ENCODE measurements at places on chromosomes 13 and 19.

DNA sequence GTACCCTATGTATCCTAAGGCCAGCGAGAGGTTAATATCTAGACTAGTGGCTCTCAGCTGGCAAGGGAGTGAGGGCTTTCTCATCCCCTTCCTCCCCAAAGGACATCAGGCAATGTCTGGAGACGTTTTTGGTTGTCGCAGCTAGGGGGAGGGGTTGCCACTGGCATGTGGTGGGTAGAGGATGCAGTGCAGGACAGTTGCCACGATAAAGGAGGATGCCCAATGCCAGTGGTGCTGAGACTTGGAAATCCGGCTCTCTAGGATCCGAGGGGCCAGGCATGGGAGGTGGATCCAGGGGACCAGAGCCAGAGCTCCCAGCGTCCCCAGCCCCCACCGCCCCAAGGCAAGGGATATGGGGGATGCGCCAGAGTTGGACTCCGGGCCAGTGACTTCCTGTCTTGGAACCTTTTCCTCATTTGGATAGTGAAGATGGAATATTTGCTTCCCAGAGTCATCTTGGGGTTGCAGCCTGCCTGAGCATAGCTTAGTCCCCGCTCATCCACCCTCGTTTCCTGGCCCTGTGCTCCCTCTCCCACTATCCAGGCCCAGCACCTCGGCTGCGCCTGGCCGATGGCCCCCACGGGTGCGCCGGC is 4.9 kb downstream of the SSC5D start:
- DNase-seq: no peak

DNA sequence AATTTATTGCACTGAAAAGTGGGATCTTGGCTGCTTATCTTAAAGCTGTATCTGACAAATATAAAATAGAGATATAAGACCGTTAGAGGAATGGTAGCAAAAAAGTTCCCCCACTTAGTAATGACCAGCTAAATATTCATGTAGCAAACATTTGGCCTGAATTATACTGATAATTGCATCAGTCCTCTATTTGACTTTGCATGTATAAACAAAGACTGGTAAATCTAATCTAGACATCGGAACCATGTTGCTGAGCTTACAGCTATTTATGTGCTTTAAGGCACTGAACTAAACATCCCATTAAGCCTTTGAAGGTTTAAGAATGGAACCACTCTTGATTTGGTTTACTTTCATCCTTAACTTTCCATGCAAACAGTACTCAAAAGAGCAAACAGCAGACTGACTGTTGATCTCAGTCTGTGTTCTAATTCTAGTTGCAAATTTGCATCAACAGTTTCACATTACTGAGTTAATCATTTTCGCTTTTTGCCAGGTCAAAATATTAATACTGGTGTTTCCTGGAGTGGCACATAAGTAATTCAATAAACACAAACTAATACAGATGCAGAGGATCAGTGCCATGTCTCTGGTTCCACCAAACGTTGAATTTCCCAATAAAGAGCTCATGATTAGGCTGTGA is 203.5 kb upstream of the HTR2A start:
- DNase-seq: no peak

DNA sequence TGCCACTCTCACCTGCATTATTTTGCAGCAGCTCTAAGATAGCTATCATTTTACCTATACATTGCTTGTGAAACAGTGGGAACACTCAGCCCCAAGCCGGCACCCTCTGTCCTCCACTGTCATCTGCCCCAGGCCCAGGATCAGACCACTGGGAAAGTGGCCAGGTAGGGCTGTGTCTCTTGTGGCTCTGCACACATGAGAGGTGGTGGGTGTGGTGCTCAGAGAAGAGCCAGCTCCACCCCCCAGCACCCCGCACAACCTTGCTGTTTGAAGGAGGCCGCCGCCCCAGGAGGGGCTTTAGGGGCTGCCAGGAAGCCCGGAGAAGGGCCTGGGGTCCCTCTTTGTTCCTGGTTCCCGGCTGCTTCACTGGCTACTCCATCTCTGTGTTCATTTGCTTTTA is 26.6 kb downstream of the PPP1R37 start:
- DNase-seq: no peak

GRCh38 chr19:33690378-33691029 is 68.8 kb downstream of the CHST8 start:
- no peak for DNase-seq
